ENCODE measurements at places on chromosomes 5 and 9. TPM values are rescaled to one million over a fixed set of nuclear protein-coding genes. Genes with fewer than 3 reads are reported as not detected.

DNA sequence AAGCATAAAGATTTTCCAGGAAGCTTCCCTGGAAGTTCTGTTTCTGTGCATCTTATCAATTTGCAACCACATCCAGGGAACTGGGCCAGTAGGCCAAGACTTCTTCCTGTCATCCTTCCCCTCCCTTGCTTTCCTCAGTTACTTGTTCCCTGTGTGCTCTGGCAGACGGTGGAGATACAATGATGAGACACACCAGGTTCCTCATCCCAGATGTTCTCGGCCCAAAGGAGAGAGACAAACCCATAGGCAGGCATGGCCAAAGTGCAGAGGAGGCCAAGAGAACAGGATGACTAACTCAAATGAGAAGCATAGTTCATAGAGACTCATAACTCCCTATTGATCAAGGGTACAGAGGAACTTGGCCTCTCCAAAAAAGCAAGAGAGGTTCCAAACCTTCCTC is 652.6 kb downstream of the CCDC171 start:
- H3K27ac ChIP-seq, result no peak overlapping the region
- DNase-seq, result no peak
- H3K4me1 ChIP-seq, result no peaks in the 10 kb centered on the region
- H3K27me3 ChIP-seq, result no peaks in the 10 kb centered on the region
- H3K36me3 ChIP-seq, result no peaks in the 10 kb centered on the region
- H3K4me3 ChIP-seq, result no peak overlapping the region

DNA sequence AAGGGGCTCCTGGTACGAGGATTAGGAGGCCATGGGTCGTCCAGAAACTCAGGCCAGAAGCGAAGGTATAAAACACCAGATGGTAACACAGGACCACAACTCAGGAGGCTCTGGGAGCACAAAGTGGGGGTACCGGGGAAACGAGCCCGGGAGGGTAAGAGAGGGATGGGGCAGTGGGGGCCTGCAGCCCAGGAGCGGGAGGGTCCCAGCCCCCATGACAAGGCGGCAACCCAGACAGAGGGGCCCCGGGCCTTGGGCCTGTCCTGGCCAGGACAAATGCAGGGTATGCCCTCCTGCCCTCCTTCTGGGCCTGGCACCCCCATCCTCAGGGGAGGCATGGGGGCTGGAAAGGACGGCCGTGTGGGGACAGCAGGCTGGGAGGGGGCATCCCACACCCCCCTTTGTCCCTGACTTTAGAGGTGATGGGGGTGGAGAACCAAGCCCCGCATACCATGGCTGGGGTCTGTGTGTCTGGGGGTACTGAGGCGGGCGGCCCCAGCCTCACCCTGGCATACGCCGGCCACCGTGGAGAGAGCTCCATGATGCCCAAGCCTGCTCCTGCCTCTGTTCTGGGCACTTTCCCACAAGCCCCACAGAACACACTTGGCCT is 47.0 kb upstream of the EXOC3 start:
- no peak overlapping the region for H3K27ac ChIP-seq
- H3K36me3 ChIP-seq, result no peaks in the 10 kb centered on the region
- H3K4me3 ChIP-seq, result no peak overlapping the region
- H3K4me1 ChIP-seq, result no peaks in the 10 kb centered on the region
- no peaks in the 10 kb centered on the region for H3K27me3 ChIP-seq
- DNase-seq, result no peak

NEUROG1 gene
- not detected for total RNA-seq

SLC34A1 gene
- 3.4 TPM for total RNA-seq

DNA sequence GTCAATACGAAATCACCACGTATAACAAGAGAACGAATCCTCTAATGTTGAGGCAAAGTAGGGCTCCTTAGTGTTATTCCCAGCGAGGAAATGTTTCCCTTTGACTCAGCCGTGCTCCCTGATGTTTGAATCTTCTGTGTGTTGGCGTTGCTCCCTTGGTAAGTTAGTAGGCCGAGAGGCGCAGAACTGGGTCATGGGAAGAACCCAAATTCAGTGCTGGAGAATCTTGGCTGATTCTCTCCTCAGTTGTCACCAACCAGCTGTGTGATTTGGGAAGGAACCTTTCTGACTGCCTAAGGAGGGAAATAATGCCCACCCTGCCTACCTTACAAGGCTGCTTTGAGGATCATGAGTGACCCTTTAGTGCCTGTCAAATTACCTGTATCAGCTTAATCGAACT is 22.5 kb downstream of the PRKACG start:
- DNase-seq, result no peak
- H3K27me3 ChIP-seq, result no peaks in the 10 kb centered on the region
- no peaks in the 10 kb centered on the region for H3K4me1 ChIP-seq
- H3K27ac ChIP-seq, result no peak overlapping the region
- no peaks in the 10 kb centered on the region for H3K36me3 ChIP-seq

- H3K36me3 ChIP-seq, result peaks cover 3% of the 10 kb centered on the region
- DNase-seq, result no peak
- no peak overlapping the region for H3K27ac ChIP-seq
- no peaks in the 10 kb centered on the region for H3K27me3 ChIP-seq
These were observed 76.5 kb downstream of the KDM4C start for GRCh38 chr9:6834306-6834705.

- peak overlapping the region; percentile 67 for H3K27ac ChIP-seq
- peak; percentile 87 for DNase-seq
- H3K36me3 ChIP-seq, result no peaks in the 10 kb centered on the region
- peaks cover 2% of the 10 kb centered on the region for H3K4me1 ChIP-seq
- no peak overlapping the region for H3K4me3 ChIP-seq
These were observed 34.6 kb downstream of the RXRA start for GRCh38 chr9:134360897-134361296.

- H3K36me3 ChIP-seq, result no peaks in the 10 kb centered on the region
- DNase-seq, result no peak
- H3K4me1 ChIP-seq, result no peaks in the 10 kb centered on the region
- peak overlapping the region; percentile 80 for H3K27ac ChIP-seq
These were observed 161.0 kb upstream of the CCDC152 start for GRCh38 chr5:42595597-42595996.
